WTC11 (cell line): ENCODE measurements at places on chromosomes 7 and 10.
A peak's percentile ranks its signal among the peaks of the same experiment; 100 is the strongest.

DNA sequence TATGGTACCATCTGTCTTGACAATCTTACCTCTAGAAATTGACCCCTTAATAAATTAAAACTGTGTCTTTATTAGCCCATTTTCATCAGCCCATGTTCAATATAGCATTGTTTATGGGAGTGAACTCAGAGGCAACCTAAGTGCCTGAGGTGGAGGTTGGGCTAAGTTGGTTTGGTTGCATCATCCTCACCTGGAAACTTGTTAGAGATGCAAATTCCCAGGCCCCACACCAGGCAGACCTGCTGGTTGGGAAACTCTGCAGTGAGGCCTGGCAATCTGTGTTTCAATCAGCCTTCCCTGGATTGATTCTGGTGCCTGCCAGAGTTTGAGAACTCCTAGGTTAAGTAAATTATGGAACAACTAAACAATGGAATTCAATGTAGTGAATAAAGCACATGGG is 9.4 kb upstream of the FAM170B start:
- peak; percentile 46 for DNase-seq

DNA sequence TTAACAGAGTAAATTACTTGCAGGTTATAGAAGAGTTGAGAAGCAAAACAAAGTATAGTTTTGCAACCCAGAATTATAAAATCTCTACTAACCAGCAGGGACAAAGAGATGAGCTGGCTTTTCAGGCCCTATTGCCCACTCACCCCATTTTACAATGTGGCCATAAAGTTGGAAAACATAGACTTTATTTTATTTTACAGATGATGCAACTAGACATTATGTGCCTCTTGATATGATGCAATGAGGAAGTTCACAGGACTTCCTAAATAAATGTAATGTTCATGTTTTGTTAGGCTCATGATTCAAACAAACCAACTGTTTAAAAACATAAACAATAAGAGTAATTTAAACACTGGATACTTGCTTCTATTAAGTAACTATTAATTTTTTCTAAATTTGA is 141.1 kb upstream of the WNT16 start:
- DNase-seq, result no peak

DNA sequence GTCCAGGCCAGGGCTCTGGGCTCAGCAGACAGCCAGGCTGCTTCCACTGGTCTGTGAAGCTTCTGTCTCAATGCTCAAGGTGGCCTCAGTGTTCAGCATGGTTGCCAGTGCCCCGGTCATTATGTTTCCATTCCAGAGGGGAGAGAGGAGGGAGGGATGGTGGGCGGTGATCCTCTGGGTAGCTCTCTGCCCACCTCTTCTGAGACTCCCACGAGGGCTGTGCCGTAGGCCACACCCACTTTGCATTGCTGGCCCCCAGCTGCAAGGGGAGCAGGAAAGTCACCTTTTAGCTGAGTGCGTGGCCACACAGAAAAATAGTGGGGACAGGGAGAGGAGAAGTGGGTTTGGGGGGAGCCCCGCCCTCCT is 42.5 kb downstream of the FOXK1 start:
- no peak for DNase-seq

DNA sequence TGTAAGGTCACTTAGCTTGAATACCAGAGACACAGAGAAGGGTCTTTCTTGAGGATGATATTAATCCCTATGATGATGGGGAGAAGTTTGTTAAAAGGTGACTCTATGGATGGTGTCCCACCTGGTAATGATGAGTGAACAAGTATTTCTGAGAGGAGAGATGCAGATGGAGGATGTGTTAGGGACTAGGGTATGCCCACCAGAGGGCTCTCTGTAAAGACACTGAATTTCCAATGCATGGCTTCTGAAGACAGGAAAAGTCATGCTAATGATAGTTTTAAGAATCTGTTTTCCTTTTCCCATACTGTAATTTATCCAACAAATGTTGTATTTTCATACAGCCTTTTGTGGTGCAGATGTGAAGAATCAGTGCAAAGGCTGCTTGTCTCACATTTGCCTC is 1250.9 kb upstream of the CELF2 start:
- DNase-seq, result no peak

DNA sequence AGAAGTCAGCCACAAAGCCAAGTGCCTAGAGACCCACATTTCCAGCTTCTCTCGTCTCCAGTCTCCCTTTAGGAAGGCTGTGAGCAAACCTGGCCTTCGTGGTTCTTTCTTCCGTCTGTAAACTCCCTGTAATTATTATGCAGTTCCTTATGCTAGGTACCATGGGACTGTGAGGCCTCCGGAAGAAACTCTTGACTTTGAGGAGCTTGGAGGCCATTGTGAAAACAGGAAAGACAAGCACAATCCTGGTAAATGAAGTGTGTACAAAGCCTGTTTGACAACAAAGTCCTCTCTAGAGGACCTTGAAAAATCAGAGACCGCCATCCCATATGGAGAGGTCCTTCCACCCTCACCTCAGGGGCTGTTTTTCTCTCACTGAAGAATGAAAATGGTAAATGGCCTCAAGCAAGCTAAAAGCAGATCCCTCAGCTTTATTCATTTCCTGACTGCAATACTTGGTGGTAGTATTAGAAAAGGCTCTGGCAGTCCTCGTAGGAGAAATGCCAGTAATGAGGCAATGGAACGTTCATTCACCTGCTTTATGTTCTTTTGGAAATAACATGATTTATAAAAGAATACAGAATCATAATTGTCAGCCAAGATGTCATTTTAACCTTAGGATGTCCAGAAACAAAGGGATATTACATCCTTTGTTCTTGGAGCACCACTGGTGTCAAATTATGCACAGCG is 926.4 kb downstream of the LRMDA start:
- no peak for DNase-seq

GRCh38 chr10:71621231-71622153 is 98.1 kb downstream of the C10orf105 start:
- peak; percentile 31 for DNase-seq

DNA sequence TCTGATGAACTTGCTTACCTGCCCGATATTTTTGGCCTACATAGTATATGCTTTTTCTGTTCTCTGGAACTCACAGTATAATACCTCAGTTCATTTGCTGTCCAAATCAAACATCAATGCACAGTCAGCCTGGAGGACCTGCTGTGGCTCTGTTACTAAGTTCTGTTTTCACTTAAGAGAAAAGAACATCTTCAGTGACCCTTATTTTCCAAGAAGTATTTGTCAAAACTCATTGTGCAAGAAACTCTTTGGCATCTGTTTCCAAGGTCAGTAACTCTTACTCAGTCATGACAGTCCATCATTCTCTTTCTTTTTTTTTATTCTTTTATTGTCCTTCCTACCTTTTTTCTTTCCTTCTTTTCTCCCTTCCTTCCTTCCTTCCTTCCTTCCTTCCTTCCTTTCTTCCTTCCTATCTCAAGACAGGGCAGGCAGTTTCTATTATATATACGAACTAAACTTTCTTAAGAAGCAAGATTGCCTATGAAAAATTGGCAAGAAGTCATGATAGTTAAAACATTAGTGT is 37.8 kb upstream of the SEM1 start:
- DNase-seq, result no peak

DNA sequence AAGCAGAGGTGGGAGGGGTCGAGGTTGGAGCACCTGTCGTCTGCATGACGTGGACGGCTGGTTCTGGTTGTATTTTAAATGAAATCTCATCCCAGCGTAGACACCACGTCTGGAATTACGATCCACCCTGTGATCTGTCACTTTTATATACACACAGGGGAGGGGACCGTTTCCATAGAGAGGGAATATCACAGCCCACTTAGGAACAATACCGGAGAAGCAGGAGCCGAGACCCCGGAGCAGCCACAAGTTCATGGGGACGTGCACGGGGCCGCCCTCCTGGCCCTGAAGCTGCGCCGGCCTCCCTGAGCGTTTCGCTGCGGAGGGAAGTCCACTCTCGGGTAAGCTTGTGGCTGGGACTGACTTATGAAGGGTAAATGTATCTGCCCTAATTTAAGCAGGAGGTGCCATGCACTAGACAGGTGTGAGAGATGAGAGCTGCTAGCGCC is at the start of gene UCN3:
Gene UCN3 (plus strand): TSS at position 77 of the 449 bp plus-strand sequence. CDS start 8,755 bp downstream, outside the sequence.
- no peak for DNase-seq

- DNase-seq, result no peak
These were observed 13.1 kb downstream of the FXYD4 start for GRCh38 chr10:43384252-43385221.

- peak; percentile 39 for DNase-seq
These were observed 1.4 kb downstream of the OTUD1 start for GRCh38 chr10:23439961-23440889.

DNA sequence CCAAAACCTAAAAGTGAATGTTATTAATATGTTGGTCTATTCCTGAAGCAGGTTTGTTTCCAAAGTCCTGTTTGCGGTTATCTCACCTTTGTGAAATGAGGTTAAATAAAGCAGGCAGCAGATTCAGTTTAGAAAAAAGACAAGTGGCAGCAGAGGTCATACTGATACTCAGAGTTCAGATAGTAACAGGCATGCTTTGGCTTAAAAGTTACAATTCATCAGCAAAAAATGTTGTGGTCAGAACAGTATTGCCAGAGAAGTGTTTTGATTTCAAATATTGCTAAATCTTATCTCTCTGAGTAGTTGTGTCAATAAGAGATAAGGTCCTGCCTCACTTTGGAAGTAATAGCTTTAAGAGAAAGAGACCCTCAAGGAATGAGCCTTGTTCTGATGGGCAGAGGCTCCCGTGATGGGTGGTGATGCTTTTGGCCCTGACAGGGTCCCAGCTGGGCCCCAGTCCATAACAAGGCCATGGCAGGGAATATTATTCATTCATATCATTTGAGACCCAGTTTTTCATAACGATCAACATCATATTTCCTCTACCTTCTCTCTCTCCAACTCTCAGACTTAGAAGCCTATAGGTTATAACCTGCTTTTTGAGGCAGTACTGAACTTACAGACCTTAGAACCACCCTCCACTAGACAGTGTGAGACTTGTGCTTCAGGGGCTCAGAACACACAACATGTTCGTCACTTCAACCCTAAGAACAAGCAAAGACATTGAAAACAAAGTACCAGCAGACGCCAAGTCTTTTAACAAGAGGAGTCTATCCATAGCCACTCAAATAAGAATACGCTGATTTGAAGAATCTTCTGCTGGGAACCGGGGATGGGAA is 58.5 kb upstream of the AHR start:
- DNase-seq, result no peak

- DNase-seq, result no peak
These were observed 73.6 kb upstream of the RNF32 start for GRCh38 chr7:156566812-156567549.

DNA sequence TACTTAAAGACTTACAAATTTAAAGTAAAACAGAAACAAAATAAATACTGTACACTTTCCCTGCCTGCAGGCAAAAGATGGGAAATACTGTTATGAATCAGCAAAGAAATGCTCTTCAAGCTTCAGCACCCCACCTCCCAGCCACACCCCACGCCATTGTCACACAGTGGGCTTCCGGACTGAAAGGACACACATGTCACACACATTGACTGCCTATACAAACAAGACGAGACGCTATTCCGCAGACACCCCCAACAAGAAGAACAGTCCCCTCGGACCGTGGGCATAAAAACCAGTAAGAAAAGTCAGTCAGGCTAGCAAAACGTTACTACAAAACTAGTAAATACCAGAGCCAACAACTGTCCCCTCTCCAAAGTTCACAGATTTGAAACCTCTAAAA is 22.2 kb upstream of the PARP12 start:
- DNase-seq, result no peak

DNA sequence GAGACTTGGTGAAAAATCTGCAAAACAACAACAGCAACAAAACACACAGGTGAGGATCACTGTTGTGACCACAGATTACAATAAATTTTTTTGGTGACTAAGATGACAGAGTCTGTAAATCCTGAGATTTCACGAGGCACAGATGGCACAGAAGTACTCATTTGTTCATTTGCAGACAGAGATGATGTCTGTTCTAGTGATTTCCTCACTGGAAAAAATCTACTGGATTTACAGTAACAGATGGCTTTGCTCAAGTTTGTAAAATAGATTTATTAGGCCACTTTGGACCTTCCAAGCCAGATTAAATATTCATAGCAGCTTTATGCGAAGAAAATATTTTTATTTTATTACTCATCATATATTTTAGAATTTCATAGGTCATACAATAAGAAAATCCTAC is 113.5 kb upstream of the IL6 start:
- no peak for DNase-seq

DNA sequence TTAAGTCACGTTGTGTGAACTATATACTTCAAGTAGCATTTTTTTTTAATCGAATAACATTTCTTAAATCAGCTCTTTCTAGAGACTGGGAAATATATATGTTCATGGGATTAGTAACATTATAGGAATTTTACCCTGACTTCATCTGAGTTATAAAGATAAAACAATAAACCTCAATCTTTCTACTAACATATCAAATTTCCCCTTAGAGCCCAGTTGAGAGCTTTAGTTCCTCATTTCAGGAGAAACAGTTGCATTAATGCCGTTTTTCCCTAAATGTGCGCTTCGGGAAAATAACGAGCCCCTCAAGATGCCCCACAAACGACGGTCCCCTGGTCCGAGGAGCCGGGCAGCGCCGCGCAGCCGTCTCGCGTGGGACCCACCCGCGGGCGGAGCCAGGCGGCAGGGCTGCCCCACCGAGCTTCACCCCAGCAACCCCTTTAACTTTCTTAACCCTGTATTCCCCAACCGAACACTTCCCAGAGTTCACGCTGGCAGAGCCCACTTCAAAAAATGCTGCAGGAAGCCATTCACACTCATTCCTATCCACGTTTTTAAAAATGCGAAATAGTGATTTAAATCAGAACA is 152.5 kb upstream of the YAE1 start:
- DNase-seq, result no peak

DNA sequence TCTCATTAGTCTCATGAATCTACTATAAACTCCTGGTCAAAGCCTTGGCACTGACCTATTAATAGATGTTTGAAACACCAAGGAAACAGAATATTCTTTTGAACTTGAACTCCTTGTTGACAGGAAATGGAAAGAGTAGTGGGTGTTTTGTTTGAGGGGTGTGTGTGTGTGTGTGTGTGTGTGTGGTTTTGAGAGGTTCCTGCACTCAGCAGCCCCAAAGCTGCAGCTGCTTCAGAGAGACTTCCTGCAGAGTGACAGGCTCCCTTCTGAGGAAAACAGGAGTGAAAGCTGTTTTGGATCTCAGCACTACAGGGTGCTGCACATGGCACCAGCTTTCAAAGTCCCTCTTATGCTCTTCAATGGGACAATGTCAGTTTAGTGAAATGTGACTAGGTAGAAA is 546.5 kb upstream of the STEAP1 start:
- DNase-seq, result no peak

GRCh38 chr7:30027065-30027456 is 559 bp upstream of the FKBP14 start:
- DNase-seq, result no peak

GRCh38 chr10:129745186-129745750 is 218.8 kb downstream of the EBF3 start:
- DNase-seq, result peak; percentile 1

- DNase-seq, result no peak
These were observed 23.0 kb downstream of the TCF7L2 start for GRCh38 chr10:112973046-112973445.

DNA sequence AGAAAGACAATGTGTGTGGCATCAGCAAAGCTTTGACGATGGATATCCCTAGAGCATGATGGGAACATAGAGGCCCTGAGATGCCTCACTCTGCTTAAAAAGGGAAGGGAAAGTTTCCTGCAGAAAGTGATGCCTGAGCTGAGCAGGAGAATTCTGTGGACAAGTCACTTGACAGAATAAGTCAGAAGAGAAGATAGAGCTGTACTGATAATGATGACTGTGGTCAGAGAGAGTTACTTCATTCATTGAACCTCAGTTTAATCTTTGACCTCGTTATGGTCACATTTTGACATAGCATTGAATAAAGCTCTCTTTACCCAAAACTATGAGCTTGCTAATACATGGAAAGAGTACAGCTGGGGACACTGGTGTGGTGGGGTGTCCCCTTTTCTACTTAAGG is 7.6 kb downstream of the CUBN start:
- DNase-seq, result no peak

- DNase-seq, result no peak
These were observed 30.0 kb downstream of the DENND10 start for GRCh38 chr10:119133949-119134348.
